B cell (primary cell): ENCODE measurements at places on chromosomes 12 and 14. TPM values are rescaled to one million over a fixed set of nuclear protein-coding genes. Genes with fewer than 3 reads are reported as not detected.

- no peak overlapping the region for H3K4me3 ChIP-seq
- DNase-seq: no peak
- no peaks in the 10 kb centered on the region for H3K36me3 ChIP-seq
Observed at GRCh38 chr14:57976701-57977100, 110.8 kb upstream of the SLC35F4 start.

The RNASE11 gene
- total RNA-seq: not detected in 2 replicates

- H3K4me3 ChIP-seq: no peak overlapping the region
- no peaks in the 10 kb centered on the region for H3K36me3 ChIP-seq
- no peak overlapping the region for H3K27ac ChIP-seq
- no peak for DNase-seq
Observed at GRCh38 chr12:2058837-2059236, 6.0 kb downstream of the CACNA1C start.

DNA sequence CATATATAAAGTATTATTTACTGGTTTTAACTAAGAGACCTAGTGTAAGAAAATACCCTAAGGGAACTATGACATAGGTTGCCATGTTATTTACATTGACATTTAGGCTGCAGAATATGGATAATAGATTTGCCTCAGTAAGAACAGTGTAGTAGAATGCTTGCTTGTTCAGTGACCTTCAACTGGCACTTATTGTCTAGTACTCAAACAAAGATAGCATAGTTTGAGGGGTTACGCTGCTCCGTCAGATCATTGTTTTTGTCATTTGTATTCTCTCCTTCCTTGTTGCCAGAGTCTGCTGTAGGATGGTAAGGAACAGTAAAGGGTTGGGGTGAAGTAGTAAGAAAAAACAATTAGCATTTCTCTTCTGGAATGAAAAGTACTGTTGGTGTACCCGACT, 33.2 kb downstream of the TOGARAM1 start:
- peaks cover 9% of the 10 kb centered on the region for H3K36me3 ChIP-seq
- no peaks in the 10 kb centered on the region for H3K4me1 ChIP-seq
- no peak overlapping the region for H3K4me3 ChIP-seq
- DNase-seq: no peak
- H3K27me3 ChIP-seq: no peaks in the 10 kb centered on the region

- H3K36me3 ChIP-seq: no peaks in the 10 kb centered on the region
- DNase-seq: no peak
- no peak overlapping the region for H3K4me3 ChIP-seq
Observed at GRCh38 chr12:64053117-64053516, 169.0 kb downstream of the KICS2 start.

GRCh38 chr12:13149411-13149810, 45.9 kb upstream of the GSG1 start:
- H3K27ac ChIP-seq: no peak overlapping the region
- H3K4me3 ChIP-seq: no peak overlapping the region
- no peaks in the 10 kb centered on the region for H3K36me3 ChIP-seq
- no peak for DNase-seq

The PROX2 gene
- total RNA-seq: 0.07 TPM in 1 of 2 replicates, not detected in the other

DNA sequence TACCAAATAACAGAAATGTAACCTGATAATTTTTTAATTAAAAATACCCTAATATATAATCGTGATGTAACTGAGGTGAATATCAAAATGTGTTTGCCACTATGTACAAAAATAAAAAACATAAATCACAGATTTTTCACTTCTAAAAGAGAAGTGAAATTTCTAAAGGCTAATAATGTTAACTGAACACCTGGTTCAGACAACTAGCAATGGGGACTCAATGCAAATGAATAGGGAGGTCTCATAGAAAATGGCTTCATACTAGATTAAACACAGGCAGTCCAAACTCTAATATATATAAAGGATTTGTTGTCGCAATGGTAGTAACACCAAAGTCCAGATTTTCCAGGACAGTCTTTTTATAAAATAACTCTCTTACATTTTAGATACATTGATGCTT, 365.4 kb upstream of the ATP2B1 start:
- no peak overlapping the region for H3K27ac ChIP-seq
- H3K36me3 ChIP-seq: no peaks in the 10 kb centered on the region
- H3K4me3 ChIP-seq: no peak overlapping the region
- H3K27me3 ChIP-seq: no peaks in the 10 kb centered on the region
- DNase-seq: no peak

The CEBPE gene
- 0.37 TPM in 1 of 2 replicates, not detected in the other for total RNA-seq

- H3K27ac ChIP-seq: no peak overlapping the region
- H3K36me3 ChIP-seq: no peaks in the 10 kb centered on the region
- H3K4me3 ChIP-seq: no peak overlapping the region
- no peaks in the 10 kb centered on the region for H3K27me3 ChIP-seq
- peaks cover 9% of the 10 kb centered on the region for H3K4me1 ChIP-seq
Observed at GRCh38 chr14:75053396-75054291, 2.4 kb upstream of the MLH3 start.

DNA sequence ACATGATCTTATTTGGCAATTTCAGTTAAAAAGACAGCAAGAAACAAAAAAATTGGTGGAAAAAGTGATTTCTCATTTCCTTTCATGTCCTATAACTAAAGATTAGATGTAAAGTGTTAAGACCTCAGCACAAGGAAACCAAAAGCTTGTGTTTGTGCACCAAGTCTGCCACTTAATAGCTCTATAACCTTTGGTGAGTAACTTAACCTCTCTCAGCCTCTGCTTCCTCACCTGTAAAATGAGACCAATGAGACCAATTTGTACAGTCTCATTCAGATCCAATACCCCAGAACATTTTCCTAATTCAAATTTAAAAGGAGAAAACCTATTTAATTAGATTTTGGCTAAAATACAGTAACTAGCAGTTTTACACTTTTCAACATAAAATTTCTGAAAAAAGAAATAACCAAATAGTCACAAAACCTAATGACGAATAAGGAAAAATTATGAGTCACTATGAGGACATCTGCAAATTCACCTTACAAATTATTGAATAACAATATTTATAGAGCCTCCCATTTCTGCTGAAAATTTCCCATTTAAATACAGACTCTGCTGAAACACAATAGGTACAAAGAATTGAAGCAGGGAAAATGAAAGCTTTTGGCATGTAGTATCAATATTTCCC, 71.1 kb downstream of the EPS8 start:
- no peaks in the 10 kb centered on the region for H3K36me3 ChIP-seq
- H3K4me3 ChIP-seq: no peak overlapping the region

DNA sequence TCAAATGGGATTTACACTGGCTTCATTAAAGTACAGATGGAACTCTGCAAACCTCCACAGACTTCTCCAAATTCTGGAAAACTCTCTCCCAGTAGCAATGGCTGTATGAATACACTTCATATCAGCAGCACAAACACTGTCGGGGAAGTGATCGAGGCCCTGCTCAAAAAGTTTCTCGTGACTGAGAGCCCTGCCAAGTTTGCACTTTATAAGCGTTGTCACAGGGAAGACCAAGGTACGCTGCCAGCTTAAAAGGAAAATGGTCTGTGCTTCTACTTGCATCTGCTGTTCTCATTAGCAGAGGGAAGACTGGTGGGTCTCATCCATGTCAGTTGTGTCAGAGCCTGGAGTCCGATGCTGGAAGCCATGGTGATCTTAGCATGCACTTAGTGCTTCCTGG, 71.0 kb downstream of the GNS start:
- peaks cover 4% of the 10 kb centered on the region for H3K4me1 ChIP-seq
- H3K27me3 ChIP-seq: no peaks in the 10 kb centered on the region
- no peak overlapping the region for H3K27ac ChIP-seq
- DNase-seq: no peak
- no peak overlapping the region for H3K4me3 ChIP-seq
- H3K36me3 ChIP-seq: peaks cover 18% of the 10 kb centered on the region

- no peaks in the 10 kb centered on the region for H3K4me1 ChIP-seq
- H3K27ac ChIP-seq: no peak overlapping the region
- H3K36me3 ChIP-seq: no peaks in the 10 kb centered on the region
- DNase-seq: no peak
- no peaks in the 10 kb centered on the region for H3K27me3 ChIP-seq
Observed at GRCh38 chr14:62269204-62269603, 507.0 kb downstream of the SNAPC1 start.

The PRPH gene
- total RNA-seq: not detected in 2 replicates

- peaks cover 78% of the 10 kb centered on the region for H3K4me1 ChIP-seq
- peak within 1 kb of the TSS; percentile 66 for H3K4me3 ChIP-seq
Observed at GRCh38 chr12:108633534-108634248, at the start of gene SELPLG. SELPLG (minus strand) TSS chr12:108633894; CDS start chr12:108624307, 9,587 bp downstream.

GRCh38 chr12:111757361-111758119, 9.2 kb upstream of the ALDH2 start:
- H3K4me3 ChIP-seq: no peak overlapping the region
- peak overlapping the region; percentile 20 for H3K27ac ChIP-seq
- no peaks in the 10 kb centered on the region for H3K27me3 ChIP-seq
- H3K4me1 ChIP-seq: peaks cover 50% of the 10 kb centered on the region
- DNase-seq: peak; percentile 58
- H3K36me3 ChIP-seq: peaks cover 2% of the 10 kb centered on the region

The KSR2 gene
- not detected in 2 replicates for total RNA-seq

DNA sequence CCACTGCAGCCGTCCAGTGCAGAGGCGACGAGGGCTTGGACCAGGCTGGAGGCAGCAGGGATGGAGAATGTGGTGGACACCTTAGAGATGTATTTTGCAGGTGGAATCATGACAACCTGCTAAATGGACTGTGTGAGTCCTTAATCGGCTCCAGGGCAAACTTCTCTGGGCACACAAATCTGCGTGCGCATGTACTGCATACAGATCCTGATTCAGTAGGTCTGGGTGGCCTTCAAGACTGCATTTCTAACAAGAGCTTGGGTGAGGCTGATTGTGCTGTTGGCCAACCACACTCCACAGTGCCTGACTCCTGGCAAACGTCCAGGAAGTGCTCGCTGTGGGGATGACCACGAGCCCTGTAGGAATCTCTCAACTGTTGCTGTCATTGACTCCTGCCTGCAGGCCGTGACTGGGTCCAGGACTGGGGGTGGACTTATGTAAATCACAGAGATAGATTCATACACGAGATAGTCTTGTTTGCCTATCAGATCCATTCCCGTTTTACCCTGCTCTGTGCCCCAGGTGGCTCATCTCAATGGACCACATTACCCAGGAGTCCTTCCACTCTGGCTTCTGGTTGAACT, 27.2 kb downstream of the JDP2 start:
- H3K36me3 ChIP-seq: no peaks in the 10 kb centered on the region
- no peak overlapping the region for H3K4me3 ChIP-seq
- peaks cover 20% of the 10 kb centered on the region for H3K4me1 ChIP-seq

The MANSC1 gene
- total RNA-seq: 0.32 and 0.73 TPM in 2 replicates

The BEGAIN gene
- not detected in 2 replicates for total RNA-seq

GRCh38 chr12:111227476-111228420, 141.1 kb downstream of the PHETA1 start:
- no peaks in the 10 kb centered on the region for H3K36me3 ChIP-seq
- no peak overlapping the region for H3K4me3 ChIP-seq
- DNase-seq: no peak
- H3K27ac ChIP-seq: no peak overlapping the region
- no peaks in the 10 kb centered on the region for H3K4me1 ChIP-seq
- H3K27me3 ChIP-seq: no peaks in the 10 kb centered on the region

- H3K36me3 ChIP-seq: no peaks in the 10 kb centered on the region
- H3K4me1 ChIP-seq: no peaks in the 10 kb centered on the region
- H3K27ac ChIP-seq: no peak overlapping the region
- H3K4me3 ChIP-seq: no peak overlapping the region
- no peaks in the 10 kb centered on the region for H3K27me3 ChIP-seq
Observed at GRCh38 chr12:121733849-121734248, 21.3 kb downstream of the TMEM120B start.

- no peak overlapping the region for H3K4me3 ChIP-seq
- no peaks in the 10 kb centered on the region for H3K36me3 ChIP-seq
- H3K27me3 ChIP-seq: no peaks in the 10 kb centered on the region
- no peaks in the 10 kb centered on the region for H3K4me1 ChIP-seq
- H3K27ac ChIP-seq: no peak overlapping the region
Observed at GRCh38 chr12:70150230-70150629, 93.0 kb upstream of the CNOT2 start.

DNA sequence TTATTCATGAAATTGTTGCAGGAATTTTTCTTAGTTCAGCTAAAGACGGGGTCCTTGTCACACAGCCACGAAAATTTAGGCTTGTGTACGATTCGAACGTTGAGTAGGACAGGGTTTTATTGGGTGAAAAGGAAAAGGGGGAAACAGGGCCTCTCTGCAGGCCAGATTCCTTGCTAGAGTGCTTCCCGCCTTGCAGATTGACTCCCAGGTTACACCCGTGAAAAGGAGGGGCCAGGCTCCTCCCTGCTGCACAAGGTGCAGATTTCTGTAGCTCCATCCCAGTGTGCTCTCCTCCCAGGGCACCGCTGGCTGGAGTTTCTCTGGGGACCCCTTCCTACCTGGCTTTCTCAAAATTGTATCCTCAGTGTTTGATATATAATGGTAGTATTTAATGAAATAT, 221.5 kb downstream of the ERC1 start:
- peaks cover 4% of the 10 kb centered on the region for H3K4me1 ChIP-seq
- no peaks in the 10 kb centered on the region for H3K27me3 ChIP-seq

The LMNTD1 gene
- not detected in 2 replicates for total RNA-seq

The ABCC9 gene
- total RNA-seq: not detected in 2 replicates

DNA sequence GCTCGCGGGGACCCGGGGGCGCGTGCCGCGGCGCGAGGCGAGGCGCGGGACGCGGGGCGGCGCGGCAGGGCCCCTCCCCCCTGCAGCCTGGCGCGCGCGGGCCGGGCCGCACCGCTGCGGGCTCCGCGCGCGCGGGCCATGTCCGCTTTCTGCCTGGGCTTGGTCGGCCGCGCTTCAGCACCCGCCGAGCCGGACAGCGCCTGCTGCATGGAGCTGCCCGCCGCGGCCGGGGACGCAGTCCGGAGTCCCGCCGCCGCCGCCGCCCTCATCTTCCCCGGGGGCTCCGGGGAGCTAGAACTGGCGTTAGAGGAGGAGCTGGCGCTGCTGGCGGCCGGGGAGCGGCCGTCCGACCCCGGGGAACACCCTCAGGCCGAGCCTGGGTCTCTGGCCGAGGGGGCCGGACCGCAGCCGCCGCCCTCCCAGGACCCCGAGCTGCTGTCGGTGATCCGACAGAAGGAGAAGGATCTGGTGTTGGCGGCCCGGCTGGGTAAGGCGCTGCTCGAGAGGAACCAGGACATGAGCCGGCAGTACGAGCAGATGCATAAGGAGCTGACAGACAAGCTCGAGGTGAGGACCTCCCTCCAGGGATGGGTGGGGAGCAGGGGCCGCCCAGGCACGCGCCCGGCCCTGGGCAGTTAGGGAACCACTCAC, 820 bp downstream of the BICDL1 start:
- peak overlapping the region; percentile 60 for H3K4me3 ChIP-seq
- peaks cover 13% of the 10 kb centered on the region for H3K4me1 ChIP-seq
- DNase-seq: peak; percentile 77

- no peak for DNase-seq
- no peaks in the 10 kb centered on the region for H3K36me3 ChIP-seq
- H3K27me3 ChIP-seq: no peaks in the 10 kb centered on the region
- H3K4me3 ChIP-seq: no peak overlapping the region
- H3K27ac ChIP-seq: no peak overlapping the region
Observed at GRCh38 chr14:95300697-95301526, 18.8 kb downstream of the CLMN start.

DNA sequence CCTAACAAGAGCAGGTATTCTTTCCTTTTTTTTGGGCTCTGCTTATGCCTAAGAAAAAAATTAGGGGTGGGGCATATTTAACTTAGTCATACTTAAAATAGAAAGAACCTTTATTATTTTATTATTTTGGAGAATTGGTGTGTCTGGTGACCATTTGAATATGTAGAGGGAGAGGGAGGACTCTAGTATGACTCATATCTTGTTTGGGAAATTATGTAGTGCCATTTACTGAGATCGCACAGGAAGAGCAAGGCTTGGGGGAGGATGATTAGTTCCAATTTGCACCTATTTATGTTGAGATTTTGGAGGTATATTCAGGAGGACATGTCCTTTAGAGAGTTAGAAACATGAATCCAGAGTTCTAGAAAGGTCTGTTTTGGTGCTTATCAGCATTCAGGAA, 9.9 kb downstream of the ZNF410 start:
- DNase-seq: no peak
- H3K27ac ChIP-seq: no peak overlapping the region
- H3K4me1 ChIP-seq: no peaks in the 10 kb centered on the region
- no peak overlapping the region for H3K4me3 ChIP-seq
